NCI-H345 (cell line): ENCODE measurements at places on chromosomes 16 and 17.

DNA sequence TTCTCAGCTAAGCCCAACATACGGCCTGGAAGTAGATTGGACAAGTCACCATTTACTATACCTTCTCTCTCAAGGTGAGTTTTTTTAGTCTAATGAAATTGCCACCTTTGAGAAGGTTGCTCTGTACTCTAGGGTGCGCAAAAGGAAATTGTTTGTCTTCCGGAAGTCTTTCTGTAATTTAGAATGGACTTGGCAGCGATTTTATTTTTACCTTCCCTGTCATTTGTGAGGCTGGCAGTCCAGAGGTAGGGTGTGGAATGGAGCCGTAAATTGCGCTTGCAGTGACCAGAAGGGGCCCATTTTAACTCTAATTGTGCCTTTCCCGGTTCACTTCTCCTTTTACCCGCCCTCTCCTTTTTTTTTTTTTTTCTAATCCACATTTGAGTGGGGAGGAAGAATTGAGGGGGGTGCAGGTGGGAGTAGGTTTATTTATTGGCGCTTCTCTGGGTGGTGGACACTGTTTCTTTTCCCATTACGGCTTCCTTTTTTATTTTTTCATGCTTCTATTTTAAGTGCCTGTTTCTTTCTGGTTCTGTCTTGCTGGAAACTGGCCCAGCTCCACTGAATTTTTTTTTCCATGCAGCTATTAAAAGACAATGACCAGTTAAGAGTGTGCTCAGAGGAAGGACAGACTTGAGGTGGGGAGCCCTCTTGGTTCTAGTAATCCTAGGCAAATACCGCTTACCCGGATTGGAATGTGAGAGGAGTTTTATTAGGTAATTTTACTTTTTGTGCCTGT, 89.7 kb upstream of the CLEC18A start:
- no peak for DNase-seq

DNA sequence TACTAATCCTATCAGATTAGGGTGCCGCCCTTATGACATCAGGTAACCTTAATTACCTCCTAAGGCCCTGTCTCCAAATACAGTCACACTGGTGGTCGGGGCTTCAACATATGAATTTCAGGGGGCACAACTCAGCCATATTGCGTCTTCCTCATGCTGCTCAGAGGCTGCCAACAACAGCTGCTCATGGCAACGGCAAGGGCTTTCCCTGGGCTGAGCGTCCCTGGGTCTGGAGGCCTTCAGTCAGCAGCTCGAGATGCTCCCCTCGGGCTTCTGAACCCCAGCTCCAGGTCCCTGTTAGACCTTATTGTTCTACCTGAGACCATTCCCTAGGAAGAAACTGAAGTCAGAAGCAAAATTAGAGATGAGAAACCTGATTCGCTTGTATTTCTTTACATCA, 157.2 kb downstream of the TMEM132E start:
- no peak for DNase-seq

DNA sequence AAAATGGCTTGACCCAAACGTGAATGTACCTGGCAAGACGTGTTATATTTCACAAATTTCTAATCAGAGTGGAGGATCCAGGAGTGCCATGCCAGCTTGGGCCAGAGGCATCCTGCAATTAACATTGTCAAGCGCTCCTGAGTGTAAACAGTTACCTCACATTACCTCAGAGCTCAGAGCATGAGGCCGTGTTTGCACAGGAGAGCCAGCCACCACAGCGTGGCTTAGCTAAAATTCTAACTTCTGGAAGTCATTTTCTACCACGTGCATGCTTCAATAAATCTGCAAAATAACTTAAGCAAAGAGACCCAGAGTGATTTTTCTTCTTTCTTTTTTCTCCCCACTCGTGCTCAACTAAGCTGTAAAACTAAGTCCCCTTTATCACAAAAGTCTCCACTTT, 769.0 kb downstream of the KCNJ2 start:
- no peak for DNase-seq

DNA sequence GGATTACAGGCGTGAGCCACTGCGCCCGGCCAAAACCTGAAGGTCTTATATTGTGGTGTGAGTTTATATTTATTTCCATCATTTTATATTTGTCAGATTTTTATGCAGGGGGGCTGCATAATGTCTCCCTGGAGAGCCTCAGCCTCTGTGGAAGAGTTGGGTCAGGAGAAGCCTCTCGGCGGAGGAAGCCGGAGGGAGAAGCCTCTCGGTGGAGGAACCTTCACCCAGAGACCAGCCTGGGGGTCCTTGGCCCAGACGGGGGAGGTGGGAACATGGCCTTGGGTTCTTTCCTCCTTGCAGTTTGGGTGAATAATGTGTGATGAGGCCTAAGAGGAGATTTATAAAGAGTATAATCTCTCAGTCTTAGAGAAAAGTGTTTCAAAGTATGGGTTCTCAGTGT, 22.4 kb upstream of the ZNF750 start:
- no peak for DNase-seq
